ENCODE measurements at places on chromosomes 5 and 9. TPM values are rescaled to one million over a fixed set of nuclear protein-coding genes. Genes with fewer than 3 reads are reported as not detected.
A peak's percentile ranks its signal among the peaks of the same experiment; 100 is the strongest.

Gene ESM1
- 1.8 TPM for total RNA-seq

DNA sequence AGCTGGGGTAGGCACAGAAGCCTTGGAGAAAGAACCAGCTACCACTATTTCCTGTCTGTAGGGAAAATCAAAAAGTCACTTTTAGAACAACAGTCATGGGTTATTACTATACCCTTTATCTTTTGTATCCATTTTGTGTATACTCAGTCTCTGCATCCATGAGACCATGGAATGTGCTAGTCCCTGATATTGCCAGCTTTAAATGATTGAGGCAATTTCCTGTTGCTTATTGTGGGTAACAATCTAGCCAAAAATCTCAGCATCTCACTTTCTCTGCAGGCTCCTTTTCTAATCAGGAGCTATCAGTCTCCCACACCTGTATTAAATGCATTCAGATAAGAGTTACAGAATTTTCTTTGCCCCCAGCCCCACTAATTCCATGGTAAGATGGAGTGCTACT is 968 bp upstream of the KDM3B start:
- DNase-seq = no peak

GRCh38 chr9:99821396-99822108 is at the start of gene NR4A3:
NR4A3 (plus strand) TSS chr9:99821885; CDS start chr9:99828043, 6,158 bp downstream.
- peak; percentile 97 for DNase-seq

- no peak for DNase-seq
These were observed 96.4 kb upstream of the ELL2 start for GRCh38 chr5:96058084-96058483.

- no peak for DNase-seq
These were observed 1696.0 kb upstream of the WWC1 start for GRCh38 chr5:166595274-166595951.

DNA sequence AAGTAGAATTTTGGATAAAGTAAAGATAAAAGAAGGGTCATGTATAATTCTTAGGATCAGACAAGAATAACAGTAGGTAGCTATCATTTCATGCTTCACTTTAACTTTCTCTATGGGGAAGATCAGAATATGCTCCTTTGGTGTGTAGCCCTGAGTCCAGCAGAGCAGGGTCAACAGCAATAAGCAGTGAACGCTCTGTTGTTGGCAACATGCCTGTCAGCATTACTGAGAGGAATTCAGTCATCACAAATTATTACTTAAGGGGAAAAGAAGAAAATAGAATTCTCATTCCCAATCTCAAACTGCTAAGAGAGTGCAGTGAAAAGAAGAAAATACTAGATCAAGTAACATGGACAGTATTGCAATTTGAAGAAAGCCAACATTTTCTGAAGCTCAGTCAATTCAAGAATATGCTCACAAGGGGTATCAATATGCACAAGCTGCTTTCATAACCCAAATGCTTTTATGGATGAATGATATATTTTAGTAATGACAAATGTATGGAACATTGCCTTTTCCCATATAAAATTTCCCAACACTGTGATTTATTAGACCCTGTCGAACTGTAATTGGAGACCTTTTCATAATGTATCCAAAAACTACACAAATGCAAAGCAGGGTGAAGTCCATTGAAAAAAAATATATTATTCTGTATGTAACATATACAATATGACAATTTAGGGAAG is 1359.4 kb downstream of the EFNA5 start:
- DNase-seq = peak; percentile 45
